ENCODE measurements at places on chromosomes 5 and 9.

- DNase-seq = no peak
Measured at GRCh38 chr5:113488645-113489184, 462 bp upstream of the MCC start.

- no peak for DNase-seq
Measured at GRCh38 chr5:19519448-19519847, 468.6 kb downstream of the CDH18 start.

- DNase-seq = no peak
Measured at GRCh38 chr5:170254056-170254455, 21.3 kb downstream of the C5orf58 start.

DNA sequence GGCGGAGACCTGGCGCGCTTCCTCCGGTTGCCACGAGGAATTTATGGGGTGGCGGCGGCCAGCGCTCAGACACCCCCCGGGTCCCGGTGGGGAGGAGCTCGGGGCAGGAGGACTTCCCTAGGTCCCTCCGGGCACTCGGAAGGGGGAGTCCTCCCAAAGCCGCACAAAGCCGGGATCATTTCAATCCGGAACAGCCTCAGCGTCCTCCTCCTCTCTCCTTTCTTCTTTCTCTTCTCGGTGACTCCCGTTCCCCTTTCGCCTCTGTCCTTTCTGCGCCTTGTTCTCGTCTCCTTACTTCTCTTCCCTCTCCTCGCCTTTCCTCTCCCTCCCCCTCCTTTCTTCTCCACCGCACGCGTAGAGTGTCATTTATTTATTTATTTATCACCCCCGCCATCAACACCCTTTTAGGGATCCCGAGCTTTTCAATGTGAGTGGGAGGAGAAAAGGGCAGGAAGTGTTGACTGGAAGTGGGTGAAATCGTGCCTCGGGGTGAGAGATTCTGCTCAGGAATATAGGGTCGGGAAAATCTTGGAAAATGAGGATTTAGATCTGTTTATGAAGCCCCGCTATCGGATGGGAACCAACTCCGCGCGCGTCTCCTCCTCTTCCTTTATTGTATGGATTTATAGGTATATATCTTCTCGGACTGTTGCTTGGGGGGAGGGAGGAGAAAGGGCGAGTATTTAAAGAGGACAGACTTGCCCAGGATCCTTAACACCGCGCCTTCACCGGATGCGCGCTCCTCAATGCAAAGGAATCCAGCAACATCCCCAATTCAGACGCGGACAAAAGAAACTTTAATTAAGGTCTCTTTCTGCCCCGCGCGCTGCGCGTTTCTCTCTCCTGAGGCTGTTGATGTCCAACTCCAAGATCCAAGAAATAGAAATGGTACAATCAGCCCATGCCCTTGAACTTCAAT, 2.0 kb upstream of the ZNF462 start:
- DNase-seq = peak; percentile 72

Data from type B pancreatic cell (in vitro differentiated cells).